ENCODE measurements at places on chromosomes 2 and 18.

- DNase-seq, result no peak
Measured at GRCh38 chr2:27823569-27823968, 52.0 kb downstream of the MRPL33 start.

DNA sequence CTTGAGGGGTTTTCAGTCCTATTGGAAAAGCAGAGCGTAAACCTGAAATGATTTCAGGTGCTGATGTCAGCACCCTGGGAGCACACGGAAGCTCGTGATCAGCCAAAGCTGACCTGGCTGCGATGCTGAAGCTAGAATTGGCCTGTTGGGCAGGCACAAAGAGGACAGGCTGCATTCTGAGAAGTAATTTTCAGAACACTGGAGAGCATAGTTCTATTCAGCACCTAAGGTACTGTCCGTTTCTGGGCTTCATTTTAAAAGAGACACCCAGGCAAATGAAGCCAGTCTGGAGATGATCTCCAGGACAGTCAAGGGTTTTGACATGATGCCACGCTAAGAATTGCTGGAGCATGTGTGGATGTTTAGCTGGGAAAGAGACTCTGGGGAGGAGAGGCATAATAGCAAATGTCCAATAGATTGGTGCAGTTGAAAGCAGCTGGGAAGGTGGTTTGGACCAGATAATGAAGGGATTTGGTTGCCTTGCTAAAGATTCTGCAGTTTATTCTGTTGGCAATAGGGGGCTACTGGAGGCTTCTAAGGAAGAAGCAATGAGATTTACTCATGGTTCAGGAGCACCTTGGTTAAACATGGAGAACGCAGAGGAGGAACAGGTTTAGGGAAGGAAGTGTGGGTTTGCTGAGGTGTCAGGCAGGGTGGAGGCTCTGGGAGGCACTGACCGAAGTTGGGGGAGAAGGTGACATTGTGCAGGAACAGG, 86.6 kb downstream of the ACOXL start:
- no peak for DNase-seq

- no peak for DNase-seq
Measured at GRCh38 chr2:45836316-45836715, 184.8 kb downstream of the PRKCE start.

DNA sequence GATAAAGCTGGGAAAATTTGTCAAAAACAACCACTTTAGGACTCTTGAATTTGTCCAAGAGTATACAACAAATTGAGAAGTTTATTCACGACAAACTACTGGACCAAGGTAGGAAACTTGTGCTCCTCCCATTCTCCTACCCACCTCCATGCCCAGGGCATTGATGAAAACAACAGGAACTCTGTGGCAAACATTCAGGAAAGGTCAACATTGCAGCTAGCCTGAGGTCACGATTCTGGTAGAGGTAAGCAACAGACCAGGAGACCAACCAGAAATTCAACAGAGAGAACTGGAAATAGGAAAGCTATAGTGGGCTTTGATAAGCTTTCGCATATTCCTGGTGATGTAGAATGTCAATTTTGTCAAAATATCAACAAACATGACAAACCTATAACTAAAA, 209.1 kb upstream of the CTAGE1 start:
- DNase-seq, result no peak

- no peak for DNase-seq
Measured at GRCh38 chr2:172242961-172243360, 140.3 kb upstream of the DLX2 start.

GRCh38 chr2:148719941-148720436, 75.4 kb downstream of the EPC2 start:
- no peak for DNase-seq

DNA sequence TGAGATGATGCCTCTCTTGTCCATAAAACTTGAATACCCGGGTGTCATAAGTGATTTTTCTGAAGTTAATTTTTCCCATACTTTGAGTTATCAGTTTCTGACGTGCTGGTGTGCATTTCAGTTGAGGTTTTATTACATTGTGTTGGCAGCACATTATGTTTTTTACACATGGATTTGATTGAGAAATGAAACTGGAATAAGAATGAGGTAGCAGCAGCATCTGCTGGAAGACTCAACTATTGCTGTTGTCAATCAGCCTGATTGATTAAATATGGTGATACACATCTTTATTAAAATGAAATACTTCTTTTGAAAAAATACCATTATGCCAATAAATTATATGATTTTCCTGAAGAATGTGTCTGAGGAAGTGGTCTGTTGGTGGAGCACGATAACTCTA, 60.5 kb downstream of the INSIG2 start:
- DNase-seq, result no peak

- no peak for DNase-seq
Measured at GRCh38 chr2:105575499-105576025, 169.2 kb upstream of the NCK2 start.

DNA sequence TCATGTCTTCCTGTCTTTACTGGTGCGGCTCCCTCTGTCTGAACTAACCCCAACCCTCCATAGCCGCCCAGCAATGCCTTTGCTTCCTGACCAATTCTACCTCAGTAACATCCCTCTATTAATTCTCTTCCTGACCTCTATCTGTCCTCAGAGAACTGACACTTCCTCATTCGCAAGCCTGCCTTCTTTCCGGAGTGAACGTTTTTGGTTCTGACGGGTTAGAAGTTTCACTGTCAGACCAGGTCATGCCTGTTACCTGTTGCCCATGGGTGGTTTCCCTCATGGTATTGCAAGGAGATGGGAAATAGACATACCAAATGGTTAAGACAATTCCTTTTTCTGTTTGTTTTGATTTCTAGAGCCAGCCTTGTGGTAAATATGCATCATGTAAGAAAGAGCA, 453.4 kb upstream of the SLC14A2 start:
- DNase-seq, result no peak

DNA sequence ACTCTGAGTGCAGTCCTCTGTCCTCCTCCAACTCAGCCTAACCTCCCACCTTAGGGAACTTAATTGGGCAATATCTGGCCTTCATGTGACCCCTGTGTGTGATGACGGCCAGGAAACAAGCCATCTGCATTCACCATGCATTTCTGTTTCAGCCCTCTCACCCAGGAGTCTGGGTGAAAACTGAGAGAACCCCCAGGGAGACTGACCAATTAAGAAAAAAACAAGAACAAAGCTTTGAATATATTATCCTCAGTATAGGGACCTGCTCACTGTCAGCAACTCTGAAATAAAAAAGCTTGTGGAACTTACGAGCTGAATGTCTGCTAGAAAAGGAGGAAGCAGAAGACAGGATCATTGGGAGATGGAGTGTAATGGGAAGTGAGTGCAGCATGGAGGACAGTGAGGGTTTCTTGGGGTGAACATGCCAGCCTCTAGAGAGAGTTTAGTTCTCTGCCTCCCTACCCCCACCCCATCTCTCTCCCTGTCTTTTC, 9.5 kb downstream of the MAPRE2 start:
- no peak for DNase-seq

GRCh38 chr2:60306267-60306861, 247.1 kb downstream of the BCL11A start:
- DNase-seq, result no peak

DNA sequence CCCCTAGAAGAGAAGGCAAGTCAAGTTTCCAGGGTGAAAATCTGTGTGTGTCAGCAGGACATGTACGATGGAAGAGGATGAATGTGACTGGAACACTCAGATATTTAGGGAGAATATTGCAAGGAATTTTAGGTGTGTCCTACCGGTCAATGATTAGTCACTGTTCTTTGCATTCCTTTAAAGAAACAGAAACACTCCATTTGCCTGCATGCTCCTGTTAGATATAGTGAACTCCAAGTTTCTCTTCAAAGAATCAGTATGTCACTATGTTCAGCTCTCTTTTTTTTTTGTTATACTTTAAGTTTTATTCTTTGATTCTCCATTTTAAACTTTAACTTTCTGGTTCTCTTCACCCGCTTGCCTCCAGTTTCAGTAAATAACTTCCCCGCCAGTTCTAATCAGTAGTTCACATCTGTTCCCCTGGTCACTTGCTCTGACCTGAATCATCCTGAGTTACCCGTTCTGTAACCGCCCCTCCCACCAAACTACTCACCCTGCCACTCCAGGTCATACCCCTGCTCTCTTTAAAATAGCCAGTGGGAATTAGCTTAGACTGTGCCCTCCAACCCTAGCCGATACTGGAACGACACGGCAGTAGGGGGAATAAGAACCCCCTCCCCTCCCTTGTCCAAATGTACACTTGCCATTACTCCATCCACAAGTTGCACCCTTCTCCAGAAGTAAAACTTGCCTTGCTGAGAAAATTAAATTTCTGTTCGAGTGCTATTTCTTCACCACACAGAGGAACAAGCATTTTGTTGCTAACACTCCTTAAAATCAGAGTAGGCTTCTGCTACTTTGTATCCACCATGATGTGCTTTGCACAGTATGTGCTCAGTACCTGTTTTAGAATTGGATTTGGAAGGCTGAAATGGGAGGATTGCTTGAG, 268.4 kb downstream of the METTL4 start:
- no peak for DNase-seq

DNA sequence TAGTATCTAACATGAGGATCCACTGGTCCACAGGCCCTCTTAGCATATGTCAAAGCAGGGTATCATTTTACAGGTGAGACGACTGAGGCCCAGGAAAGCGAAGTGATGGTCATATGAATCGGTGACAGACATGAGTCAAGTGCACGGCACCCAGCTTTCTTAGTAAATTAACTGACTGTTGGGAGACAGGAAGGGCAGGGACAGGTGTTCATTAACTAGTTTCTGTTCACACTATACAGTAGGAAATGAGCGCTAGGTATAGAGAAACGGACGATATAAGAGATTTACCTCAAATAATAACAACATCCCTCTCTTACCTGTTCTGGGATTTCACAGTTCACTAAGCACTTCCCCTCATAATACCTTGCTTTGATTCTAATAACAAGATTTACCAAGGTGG, 1.7 kb upstream of the SMARCAL1 start:
- no peak for DNase-seq

DNA sequence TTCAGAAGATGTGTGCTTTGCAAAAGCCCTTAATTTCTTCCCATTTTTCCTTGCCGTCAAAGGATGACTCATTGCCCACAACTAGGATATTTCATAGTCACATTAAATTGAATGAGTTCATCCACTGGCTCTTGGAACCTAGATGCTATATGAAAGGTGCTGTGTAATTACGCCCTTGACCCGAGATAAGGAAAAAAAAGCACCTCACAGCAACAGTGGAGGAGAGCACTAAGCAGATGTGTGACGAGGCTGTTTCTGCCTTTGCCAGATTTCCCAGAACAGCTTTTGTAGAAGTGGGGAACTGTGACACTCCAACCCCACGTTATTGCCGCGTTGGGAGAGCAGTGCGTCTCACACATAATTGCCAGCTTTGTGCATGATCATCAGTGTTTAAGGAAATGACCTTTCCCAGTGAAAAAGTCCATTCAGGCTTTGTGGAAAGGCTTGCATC, 33.3 kb upstream of the TMEM87B start:
- no peak for DNase-seq

DNA sequence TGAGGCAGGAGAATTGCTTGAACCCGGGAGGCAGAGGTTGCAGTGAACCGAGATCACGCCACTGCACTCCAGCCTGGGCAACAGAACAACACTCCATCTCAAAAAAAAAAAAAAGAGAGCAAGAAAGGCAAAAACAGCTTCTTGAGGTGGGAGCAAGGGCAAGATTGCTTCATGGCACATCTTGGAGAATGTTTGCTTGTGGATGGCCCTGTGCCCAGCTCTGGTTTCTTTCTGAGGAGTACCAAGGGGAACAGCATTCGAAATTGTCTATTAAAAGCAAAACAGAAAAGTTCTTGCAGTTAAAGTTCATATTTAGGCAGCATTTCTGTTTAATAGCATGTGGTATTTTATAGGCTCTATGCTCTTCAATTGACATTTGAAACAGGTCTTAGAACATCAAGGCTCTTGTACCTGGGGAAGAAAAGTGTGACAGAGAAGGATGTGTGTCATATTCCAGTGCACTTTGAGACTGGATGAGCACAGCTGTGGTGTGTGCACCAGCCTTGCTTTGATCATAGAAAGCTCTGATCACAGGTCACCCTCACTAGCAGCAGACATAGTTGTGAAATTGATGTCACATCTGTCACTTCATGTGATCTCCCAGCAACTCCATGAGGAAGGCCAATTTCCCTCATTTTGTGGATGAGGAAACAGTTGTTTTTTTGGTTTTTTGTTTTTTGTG, 154.3 kb downstream of the UXS1 start:
- no peak for DNase-seq

GRCh38 chr2:175575346-175576258, 394.1 kb upstream of the ATP5MC3 start:
- DNase-seq, result no peak

DNA sequence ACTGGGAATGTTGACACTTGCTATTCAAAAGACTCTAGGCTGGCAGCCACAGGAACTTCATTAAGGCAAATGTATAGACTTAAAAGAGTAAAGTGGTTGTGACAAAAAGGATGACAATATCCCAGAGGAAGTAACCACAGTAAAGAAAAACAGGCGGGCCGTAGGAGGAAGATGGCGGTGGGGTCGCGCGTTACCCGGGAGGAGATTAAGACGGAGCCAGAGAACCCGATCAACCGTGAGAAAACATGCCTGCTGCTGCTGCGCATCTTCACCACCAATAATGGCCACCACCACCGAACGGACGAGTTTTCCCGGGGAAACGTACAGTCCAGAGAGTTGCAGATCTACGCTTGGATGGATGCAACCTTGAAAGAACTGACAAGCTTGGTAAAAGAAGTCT, 14.0 kb upstream of the NEUROD1 start:
- no peak for DNase-seq

GRCh38 chr2:236526455-236527158, 43.0 kb upstream of the ACKR3 start:
- no peak for DNase-seq

DNA sequence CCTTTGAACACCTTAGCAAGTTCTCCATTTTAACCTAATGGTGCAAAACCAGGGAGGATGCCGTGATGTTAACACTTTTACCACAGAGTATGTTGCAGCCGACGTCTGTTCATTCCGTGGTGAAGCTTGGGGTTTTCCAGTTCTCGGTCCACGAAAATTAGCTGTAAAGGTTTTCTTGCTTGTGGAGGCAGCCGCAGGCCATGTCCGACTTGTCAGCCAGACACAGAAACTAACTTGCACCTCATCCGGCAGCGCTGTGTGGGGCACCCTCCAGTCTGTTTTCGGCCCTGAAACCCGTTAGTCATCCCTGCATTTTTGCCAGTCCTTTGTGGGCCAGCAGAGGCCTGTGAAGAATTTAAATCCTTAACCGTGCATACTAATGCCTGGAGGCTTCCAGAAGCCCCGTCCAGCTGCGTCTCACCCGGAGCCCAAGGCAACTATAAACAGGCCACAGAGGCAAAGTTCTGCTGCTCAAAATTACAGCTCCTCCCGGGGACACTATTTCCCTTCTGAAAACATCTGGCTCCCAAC, 70.6 kb downstream of the SH3YL1 start:
- no peak for DNase-seq
